ENCODE measurements at places on chromosomes 11 and 22.

DNA sequence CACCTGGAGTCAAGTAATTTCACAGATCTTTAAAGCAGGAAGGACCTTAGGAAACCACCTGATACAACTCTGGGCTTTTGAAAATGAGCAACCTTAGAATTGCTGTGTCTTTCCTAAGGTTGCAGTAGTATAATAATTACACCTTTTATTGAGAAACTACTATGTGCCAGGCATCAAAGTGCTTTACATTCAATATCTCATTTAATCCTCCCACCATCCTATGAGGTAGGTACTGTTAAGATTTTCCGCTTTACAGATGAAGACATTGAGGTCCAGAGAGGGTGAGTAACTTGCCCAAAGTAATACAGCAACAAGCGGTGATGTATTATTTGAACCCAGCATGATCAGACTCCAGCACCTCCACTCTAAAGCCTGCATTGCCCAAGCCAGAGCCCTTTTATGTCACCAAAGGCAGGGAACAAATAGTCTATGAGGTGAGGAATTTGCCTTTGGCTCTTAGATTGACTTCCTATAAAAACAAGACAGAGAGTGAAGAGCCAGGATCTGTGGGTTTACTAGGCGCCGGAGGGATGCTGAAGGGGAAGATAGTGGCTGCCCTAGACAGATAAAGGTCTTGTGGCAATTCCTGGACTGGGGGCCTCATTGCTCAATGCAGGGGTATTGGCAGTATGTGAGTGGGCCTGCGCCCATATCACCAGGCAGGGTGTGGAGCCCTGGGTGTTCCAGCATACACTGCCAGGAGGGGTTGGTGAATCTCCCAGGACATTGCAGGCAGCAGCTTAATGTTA lies 157.1 kb downstream of the FBXO7 start:
- DNase-seq, result no peak

DNA sequence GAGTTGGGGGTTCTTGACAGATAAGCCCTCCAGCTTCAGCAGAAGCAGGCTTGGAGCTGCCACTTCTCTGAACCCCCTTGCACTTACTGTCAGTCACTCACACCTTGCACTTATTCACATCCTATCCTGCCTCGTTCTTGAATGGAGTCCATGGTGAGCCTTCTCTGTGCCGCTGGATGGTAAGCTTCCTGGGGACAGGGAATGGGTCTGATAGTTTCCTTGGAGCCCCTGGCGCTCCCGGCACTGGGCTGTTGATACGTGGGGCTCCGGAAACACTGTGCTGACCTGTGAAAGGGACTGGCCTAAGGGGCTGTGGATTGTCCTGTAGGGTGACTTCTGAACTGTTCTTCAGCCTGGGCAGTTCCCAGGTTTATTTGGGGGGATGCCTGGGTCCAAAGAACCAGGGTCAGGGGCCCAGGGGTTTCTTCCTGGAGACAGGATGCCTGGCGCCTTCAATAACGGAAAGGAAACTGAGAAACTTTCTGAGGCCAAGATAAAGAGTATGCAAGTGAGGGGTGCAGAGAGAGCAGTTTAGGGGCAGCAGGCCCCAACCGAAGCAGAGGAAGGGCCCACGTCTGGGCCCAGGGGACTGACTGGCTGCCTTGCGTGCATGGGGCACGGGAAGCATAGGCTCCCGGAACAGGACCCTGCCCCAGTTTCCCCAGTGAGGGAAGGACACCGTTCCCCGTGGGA lies 709 bp upstream of the ST3GAL4 start:
- no peak for DNase-seq

- DNase-seq, result peak; percentile 23
These were observed 1.1 kb downstream of the EED start for GRCh38 chr11:86245369-86246292.

DNA sequence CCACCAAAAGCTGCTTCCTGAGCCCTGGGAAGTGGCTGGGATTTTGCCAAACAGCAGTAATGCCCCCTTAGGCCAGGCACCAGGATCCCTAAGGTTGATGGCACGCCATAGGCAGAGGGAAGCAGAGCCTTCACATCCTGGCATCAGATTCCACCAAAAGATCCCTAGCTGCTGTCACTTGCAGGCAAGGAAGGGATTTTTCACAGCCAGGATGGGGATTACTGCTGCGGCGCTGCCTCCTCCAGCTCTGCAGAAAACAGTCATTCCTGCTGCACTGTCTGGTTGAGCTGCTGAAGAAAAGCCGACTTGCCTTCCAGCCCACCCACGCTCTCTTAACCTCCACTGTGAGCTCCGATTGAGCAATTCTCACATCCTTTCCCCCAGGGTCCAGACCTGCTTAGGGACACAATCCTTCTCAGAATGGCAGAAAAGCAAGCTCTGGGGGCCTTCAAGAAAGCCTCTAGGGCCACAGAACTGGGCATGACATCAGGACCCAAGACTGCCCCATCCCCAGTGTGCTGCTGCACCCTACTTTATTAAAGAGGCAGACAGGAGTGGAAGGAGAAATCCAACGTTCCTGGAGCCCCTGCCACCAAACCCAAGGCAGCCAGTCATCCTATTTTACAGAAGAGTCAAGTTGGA lies 19.9 kb downstream of the SYN3 start:
- peak; percentile 35 for DNase-seq

DNA sequence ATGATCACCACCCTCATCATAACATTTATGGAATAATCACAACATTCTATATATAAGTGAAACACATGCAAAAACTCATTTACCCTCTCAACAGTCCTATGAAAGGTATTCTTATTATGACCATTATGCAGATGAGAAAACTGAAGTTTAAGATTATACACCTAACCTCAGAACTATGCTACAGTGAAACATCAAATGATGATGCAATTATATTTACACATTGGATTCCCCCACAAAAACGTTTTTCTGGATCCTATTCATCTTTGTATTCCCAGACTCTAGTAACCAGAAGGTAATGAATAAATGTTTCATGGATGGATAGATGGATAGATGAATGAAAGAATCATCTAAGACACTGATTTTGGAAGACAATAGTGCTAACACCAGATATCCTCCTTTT lies 54.8 kb downstream of the TCP11L1 start:
- DNase-seq, result no peak

- no peak for DNase-seq
These were observed 12.0 kb upstream of the PHLDA2 start for GRCh38 chr11:2940921-2941821.

- no peak for DNase-seq
These were observed 6.4 kb downstream of the SLC29A2 start for GRCh38 chr11:66365166-66365565.

DNA sequence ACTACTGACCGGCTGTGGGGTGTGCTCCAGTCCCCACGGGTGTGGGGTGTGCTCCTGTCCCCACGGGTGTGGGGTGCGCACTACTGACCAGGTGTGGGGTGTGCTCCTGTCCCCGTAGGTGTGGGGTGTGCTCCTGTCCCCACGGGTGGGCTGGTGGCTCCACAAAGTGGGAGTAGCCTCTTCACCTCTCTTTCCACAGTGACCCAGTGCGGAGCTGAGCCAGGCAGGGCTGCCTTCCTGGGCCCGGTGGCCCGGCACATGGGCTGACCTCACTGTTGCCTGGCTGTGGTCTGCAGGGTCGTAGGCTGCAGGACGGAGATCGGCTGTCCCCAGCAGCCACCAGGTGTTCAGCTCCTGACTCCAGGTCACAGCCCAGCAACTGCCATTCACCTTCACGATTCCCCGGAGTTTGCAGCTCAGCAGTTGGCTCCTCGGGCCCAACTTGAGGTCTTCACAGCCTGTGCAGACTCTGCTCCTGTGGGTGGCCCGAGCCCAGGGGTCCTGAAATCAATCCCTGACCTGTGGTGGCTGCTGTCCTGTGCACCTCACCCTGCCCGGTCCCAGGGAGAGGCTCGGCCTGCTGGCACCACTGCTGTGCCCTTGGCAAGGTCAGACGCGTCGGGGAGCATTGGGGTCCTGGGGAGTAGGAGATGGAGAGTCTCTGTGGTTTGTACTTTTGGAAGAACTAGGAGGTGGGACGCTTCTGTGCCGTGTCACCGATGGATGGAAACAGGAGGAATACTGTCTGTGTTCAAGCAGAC lies 414.3 kb downstream of the TBC1D22A start:
- DNase-seq, result no peak

- no peak for DNase-seq
These were observed 26.4 kb downstream of the IGLL5 start for GRCh38 chr22:22913989-22914388.

GRCh38 chr11:63573881-63574855 lies 11.0 kb upstream of the PLAAT2 start:
- peak; percentile 75 for DNase-seq

DNA sequence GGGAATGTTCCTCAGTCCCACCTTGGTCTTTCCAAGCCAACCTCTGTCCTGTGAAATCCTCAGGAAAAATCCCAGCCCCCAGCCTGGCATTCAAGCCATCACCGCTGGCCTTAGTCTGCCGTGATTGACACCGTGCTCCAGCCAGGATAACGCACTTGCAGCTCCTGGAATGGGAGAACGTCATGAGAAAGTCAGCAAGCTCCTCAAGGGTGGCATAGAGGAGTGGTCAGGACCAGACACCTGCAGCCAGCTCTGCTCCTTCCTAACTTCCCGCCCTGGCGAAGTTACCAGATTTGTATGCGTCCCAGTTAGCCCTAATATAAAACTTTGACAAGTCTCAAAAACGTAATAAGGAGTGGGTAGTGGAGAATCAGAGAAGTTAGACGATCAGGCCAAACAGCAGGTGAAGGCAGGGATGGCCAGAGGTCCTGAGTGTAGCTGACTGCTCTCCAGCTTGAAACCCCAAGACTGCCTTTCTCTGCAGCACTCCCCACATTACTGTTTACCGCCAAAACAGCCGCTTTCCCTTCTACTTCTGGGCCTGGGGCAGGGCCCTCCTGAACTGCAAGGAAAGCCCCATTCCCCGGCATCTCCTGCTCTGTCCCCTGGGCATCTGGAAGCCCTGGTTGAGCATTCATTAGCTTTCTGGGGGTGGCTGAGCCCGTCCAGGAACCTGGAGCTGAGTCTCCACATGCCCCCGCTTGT lies 1.3 kb upstream of the DKK3 start:
- DNase-seq, result no peak

DNA sequence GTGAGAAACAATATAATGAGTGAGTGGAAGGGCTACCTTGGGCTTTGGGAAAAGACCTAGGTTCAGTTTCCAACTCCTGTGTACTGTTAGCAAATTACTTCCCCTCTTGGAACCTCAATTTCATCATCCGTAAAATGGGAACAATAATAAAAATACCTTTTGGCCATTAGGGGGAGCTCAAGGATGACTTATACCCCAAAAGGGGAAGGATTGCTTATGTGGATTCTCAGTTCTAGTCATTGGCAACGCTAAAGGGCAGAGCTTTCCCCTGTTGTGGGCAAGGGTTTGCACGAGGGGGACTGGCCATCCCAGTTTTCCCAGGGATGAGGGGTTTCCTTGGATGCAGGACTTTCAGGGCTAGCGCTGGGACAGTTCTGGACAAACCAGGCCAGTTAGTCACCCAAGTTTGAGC lies 3.1 kb upstream of the COMMD9 start:
- peak; percentile 46 for DNase-seq

DNA sequence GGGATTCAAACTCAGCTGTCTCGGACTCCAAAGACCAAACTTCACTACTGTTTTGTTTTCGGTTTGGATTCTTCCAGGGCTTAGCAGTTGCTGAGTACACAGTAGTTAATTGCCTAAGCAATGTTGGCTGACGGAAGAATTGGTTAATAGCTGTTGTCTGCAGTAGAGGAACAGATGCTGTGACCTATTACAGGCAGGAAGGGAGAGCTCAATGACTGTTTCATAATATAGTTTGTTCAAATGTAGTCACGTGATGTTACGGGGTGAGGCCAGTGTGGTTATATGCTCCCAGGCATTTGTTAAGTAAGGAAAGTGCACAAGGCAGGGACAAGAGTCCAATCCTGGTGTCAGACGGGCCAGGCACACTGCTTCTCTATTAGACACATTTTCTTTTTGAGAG lies 222.6 kb upstream of the CCDC90B start:
- DNase-seq, result no peak

- DNase-seq, result no peak
These were observed 1058.2 kb downstream of the LRRC4C start for GRCh38 chr11:40401132-40401853.

GRCh38 chr22:20653795-20654342 lies 120.0 kb upstream of the SERPIND1 start:
- DNase-seq, result no peak

DNA sequence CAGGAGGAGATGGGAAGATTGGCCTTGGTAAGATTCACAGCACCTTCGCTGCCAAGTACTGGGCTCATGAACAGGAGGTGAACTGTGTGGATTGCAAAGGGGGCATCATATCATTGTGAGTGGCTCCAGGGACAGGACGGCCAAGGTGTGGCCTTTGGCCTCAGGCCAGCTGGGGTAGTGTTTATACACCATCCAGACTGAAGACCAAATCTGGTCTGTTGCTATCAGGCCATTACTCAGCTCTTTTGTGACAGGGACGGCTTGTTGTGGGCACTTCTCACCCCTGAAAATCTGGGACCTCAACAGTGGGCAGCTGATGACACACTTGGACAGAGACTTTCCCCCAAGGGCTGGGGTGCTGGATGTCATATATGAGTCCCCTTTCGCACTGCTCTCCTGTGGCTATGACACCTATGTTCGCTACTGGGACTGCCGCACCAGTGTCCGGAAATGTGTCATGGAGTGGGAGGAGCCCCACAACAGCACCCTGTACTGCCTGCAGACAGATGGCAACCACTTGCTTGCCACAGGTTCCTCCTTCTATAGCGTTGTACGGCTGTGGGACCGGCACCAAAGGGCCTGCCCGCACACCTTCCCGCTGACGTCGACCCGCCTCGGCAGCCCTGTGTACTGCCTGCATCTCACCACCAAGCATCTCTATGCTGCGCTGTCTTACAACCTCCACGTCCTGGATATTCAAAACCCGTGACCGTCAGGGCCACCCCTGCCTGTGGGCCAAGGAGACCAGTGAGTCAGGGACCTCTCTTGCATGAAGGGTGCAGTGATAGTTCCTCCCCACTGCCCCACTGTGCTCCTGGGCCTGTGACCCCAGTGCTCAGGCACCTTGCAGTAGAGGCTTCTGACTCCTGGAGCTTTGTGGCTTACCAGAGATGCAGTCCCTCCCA lies 83.6 kb downstream of the BCR start:
- peak; percentile 15 for DNase-seq

- no peak for DNase-seq
These were observed 131.6 kb upstream of the NECTIN1 start for GRCh38 chr11:119860561-119861094.

GRCh38 chr22:20054034-20054427 lies 26.0 kb upstream of the DGCR8 start:
- DNase-seq, result no peak

GRCh38 chr22:22928666-22929380 lies 41.2 kb downstream of the IGLL5 start:
- peak; percentile 15 for DNase-seq
